ENCODE measurements at places on chromosomes 4 and X.

DNA sequence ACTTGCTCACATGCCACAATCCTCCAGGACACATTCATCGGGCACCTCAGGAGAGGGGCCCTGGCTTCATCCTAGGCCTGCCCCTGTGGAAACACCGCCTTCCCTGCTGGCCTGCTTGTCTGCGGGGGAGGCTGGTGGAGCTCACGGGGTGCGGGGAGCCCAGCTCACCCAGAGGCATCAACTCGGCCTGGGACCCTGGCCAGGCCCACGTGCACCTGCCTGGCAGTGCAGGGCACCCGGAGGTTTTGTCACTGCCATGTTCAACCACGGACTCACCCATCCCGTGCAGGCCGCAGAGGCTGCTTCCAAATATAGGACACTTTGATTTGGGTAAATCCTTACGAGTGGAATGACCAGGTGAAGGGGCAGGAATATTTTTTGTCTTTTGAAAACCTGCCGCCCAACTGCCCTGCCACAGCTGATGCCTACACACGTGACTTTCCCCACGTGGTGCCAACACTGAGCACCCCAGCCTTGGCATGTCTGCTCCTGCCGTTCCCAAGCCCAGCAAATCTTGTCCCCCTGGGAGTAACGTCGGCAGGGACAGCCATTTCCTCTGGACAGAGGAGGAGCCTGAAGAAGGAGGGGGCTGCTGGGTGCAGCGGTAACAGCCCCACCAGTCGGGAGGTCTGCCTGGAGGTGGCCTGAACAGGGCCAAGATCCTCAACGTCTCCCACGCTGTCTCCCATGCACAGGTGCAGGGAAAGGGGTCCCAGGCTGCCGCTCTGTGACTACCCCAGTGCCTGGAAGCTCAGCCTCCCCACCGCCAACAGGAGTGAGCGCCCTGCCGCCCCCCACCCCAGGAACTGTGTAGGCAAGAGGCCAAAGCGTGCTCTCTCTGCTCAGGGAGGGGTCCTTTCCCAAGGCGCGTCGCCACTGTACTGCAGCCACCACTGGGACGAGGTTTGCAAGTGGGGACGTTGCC lies 8.5 kb downstream of the MXD4 start:
- no peak for DNase-seq

DNA sequence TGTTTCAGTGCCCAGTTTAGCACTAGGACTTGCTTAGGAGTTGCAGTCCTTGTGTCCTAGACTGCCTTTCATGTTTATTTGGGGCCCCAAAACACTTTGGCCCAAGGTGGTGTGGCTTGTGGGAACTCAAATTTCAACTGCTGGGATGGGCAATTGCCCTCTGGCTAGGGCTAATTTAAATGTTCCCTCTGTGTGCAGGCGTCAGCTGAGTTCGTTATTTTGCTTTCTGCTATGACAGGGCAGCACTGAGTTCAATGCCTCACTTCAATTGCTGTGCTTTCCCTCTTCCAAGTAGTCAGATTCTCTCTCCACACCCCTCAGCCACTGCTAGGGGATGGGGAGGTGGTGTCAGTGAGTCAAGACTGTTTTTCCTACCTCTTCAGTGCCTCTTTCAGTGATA lies 51.1 kb downstream of the ITIH6 start:
- DNase-seq: no peak

DNA sequence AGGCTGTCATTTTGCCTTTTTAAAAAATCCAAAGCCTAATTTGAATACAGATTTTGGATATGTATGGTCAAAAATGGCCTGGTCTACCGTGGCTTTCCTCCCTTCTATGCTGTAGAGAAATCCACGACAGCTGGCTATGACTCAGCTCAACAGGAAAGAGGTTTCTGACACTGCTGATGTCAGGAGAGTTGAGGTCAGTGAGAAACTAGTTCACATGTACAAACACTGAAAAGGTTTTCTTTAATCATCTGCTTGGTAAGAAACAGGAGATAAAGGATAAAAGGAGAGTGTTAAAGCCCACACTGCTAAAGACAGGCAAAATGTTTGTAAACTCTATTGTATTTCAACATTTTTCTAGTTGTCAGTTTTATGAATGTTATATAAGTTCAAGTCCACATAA lies 113.9 kb downstream of the NYX start:
- DNase-seq: no peak

DNA sequence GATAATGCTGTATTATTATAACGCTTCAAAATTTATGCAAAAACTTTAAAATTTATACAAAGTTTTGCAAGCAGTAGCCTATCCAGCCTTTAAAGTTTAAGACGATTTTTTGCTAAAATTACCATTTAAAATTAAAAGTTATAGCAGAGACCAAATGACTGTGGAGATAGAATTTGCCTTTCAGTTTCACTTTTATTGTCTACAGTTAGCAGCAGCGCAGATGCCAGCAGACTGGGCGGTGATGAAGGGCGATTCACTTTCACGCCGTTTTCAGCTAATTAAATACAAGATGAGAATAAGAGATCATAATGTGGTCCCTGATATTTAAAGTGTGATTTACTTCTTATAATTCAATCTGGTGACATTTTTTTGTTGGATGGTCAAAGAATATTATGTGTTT lies 1381.5 kb upstream of the ADGRL3 start:
- no peak for DNase-seq

- no peak for DNase-seq
Observed at GRCh38 chr4:17335371-17335770, 176.5 kb downstream of the QDPR start.

GRCh38 chrX:66872771-66873170 lies 233.9 kb upstream of the EDA2R start:
- no peak for DNase-seq

- DNase-seq: no peak
Observed at GRCh38 chr4:77859256-77859655, 3.4 kb upstream of the MRPL1 start.

GRCh38 chrX:40174854-40175510 lies 77.2 kb upstream of the BCOR start:
- DNase-seq: no peak

DNA sequence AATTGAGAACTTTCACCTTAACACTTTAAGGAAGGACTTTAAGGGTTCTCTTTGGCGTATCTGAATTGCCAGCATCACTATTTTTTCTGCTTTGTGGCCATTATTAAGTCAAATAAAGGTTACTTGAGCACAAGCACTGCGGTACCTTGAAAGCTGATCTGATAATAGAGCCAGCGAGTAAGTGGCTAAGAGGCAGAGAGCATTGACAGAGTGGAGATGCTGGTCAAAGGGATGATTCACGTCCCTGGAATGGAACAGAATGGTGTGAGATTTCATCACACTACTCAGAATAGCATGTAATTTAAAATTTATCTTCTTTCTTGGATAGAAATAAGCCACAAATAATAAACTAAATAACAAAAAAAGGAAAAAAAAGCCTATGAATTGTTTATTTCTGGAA lies 57.1 kb upstream of the NPFFR2 start:
- DNase-seq: no peak

GRCh38 chr4:76607266-76607799 lies 172.3 kb downstream of the SHROOM3 start:
- DNase-seq: no peak

DNA sequence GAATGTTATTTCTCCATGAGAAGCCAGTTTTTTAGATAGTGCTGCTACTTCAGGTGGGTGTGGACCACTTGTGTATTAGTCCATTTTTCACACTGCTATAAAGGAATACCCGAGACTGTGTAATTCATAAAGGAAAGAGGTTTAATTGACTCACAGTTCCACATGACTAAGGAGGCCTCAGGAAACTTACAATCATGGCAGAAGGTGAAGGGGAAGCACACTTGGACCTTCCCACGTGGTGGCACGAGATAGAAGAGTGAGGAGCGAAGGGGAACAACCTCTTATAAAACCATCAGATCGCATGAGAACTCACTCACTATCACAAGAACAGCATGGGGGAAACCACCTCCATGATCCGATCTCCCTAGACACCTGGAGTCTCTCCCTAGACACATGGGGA lies 3.4 kb upstream of the PPID start:
- DNase-seq: no peak

DNA sequence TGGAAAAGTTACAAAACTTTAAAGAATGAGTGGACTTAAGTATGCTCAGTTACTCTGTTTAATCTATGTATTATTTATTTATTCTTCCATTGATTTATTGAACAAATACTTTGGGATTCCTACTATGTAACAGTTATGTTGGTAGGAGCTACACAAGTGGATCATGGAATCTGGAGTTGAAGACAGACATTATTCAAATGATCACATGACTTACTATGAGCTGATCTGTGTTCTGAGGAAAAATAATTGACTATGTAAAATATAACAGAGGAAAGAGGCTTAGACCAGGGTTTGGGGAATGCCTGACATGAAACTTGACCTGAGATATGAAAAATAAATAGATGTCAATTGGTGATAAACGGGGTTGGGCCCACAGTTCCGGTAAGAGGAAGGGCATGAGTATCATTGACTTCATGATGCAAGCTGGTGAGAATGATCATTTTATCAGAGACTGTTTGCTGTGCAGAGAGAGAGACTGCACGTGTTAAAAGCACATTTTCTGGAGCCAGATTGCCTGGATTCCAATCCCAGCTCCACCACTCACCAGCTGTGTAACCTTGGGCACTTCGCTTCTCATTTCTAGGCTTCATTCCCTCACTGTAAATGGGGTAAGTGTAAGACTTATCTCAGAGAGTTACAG lies 179.0 kb downstream of the SPCS3 start:
- DNase-seq: no peak

DNA sequence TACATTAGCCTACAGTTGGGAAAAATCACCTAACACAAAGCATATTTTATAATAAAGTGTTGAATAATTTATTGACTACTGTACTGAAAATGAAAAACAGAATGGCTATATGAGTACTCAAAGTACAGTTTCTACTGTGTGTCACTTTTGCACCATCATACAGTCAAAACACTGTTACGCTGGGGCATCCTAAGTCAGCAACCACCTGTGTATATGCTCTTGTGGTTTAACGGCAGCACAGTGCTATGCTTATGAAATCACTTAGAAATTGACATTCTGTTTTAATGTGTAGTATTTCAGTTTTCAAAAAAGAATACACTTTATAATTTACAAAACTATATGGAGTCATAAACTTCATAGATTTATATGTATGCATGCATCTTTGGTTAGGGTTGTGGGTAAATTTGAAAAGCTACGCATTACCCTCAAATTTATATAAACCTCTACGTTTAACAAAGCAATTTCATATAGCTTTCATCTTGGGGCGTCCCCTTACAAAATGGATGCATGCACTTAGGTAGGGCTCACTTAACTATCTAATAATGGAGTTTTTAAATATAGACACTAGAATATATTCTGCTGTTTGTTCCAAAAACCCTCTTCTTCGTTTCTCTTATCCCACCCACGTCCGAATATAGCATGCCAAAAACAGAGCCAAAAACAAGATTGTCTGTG lies 690 bp upstream of the NEIL3 start:
- DNase-seq: no peak

- no peak for DNase-seq
Observed at GRCh38 chrX:8194216-8194615, 23.1 kb upstream of the VCX2 start.

- no peak for DNase-seq
Observed at GRCh38 chr4:73822389-73822788, 14.1 kb upstream of the CXCL6 start.

DNA sequence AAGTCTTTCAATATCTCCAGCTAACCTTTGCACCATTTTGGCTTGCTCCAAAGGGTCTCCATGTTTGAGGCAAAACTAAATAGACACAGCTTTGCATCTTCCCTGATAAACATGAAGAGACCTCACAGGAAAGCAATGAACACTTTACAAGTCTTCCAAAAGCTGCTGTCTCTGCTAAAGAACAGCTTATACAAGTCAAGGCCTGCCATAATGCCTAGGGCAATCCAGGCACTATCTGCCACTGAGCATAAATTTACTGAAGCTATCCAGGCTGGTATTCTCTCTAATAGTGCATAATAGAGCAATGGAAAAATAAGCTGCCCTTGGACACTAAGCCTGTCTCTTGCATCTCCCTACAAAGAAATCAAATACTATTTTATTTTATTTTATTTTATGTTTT lies 60.1 kb upstream of the S100G start:
- DNase-seq: no peak

Measured in activated naive CD4-positive, alpha-beta T cell (primary cell).